ENCODE measurements at places on chromosomes 4 and X. TPM values are rescaled to one million over a fixed set of nuclear protein-coding genes. Genes with fewer than 3 reads are reported as not detected.

DNA sequence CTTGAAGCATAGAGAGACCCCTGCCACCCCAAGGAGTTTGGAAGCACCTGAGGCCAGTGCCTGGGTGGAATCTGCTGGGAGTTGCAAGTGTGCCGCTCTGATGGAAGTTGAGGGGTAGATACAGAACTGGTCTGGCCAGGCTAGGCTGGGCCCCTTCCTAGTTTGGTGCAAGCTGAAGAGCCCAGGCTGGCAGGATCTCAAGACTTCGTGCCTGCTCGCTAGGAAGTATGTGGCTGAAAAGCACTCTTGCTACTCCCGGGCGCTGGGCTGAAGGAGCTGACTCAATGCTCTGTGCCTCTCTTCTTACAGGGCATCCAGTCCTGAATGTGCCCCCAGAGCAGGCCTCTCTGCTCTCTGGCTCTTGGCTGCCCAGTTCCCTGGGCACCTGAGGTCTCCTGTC is 51.7 kb upstream of the PJA1 start:
- DNase-seq, result no peak

- no peak for DNase-seq
Observed at GRCh38 chr4:182897601-182898478, 19.3 kb downstream of the DCTD start.

GRCh38 chr4:55510685-55511084 is 36.0 kb downstream of the CLOCK start:
- DNase-seq, result no peak

DNA sequence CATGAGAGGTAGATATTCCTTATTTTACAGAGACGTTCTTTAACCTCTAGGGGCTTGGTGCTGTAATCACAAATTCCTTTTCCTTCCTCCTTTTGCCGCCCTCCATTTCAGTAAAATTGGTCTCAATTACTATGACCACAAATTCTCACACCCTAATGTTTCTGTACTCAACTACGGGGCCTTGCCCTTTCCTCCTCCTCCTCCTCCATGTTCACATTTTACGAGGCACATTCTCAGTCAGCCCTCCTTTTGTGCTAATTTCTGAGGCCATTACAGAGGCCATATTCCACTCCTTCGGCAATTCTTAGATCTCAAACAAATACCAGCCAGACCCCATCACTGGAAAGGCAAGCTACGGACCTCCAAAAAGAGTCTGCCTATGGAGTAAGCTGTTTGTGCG is 92.1 kb downstream of the SH3KBP1 start:
- no peak for DNase-seq

GRCh38 chr4:166277401-166277800 is 404.4 kb downstream of the TLL1 start:
- no peak for DNase-seq

GRCh38 chrX:137194164-137194563 is 160.4 kb upstream of the GPR101 start:
- no peak for DNase-seq

GRCh38 chr4:95980877-95981360 is 141.0 kb downstream of the PDHA2 start:
- DNase-seq, result no peak

- no peak for DNase-seq
Observed at GRCh38 chrX:11205796-11206195, 87.4 kb upstream of the AMELX start.

DNA sequence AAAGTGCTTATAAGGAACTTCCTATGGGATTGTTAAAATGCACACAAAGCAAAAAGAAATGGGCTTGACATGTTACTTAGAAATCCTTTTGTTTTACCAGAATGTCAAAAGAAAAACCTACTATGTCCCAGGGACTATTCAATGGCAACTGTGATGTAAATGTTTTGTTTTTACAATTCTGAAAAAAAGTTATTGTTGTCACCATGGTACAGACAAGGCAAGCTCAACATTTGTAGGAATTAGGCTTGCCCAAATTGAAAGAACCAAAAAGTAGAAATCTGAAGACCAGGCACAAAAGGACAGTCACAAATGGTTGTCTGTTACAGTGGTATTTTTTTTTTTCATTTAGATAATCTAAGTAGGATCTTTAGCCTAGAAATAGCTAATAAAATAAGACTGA is 638.6 kb downstream of the STPG2 start:
- no peak for DNase-seq

DNA sequence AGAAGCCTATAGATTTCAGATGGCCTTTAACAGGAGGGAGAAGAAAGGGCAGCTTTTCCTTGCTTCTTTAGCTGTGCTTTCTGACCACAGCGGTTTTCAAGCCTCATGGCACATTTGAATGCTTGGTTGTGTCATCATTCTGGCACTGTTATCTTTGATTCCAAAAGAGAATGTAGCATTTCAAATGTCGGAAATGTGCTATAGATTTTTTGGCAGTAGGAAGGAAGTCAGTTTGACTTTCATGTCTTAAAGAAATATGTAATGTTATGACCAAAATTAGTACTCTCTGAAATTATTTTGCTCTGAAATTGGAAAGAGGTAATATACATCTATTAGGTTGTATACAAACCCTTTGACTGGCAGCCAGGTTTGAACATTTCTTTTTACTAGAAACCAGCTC is 171.9 kb downstream of the TENM3 start:
- DNase-seq, result no peak

GRCh38 chr4:22389240-22389870 is 126.5 kb downstream of the ADGRA3 start:
- no peak for DNase-seq

GRCh38 chr4:5825321-5826041 is 67.4 kb downstream of the CRMP1 start:
- DNase-seq, result no peak

DNA sequence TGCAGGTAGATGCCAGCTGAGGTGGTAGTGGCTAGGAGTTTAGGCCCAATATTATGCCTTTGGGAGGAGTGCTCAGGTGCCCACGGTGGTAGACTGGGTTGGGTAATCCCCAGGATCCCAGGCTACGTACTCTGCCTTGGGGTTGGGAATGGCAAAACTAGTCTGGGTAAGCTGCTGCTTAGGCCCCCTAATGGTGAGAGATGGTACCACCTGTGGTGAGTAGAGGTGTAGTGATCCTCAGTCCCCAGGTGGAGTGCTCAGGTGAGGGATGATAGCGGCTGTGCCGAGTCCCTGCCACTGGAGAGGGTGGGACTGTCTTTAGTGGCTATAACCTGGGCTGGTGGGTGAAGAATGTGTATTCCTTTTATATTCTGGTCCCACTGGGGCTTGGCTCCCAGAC is 75.2 kb downstream of the IL1RAPL2 start:
- DNase-seq, result no peak

DNA sequence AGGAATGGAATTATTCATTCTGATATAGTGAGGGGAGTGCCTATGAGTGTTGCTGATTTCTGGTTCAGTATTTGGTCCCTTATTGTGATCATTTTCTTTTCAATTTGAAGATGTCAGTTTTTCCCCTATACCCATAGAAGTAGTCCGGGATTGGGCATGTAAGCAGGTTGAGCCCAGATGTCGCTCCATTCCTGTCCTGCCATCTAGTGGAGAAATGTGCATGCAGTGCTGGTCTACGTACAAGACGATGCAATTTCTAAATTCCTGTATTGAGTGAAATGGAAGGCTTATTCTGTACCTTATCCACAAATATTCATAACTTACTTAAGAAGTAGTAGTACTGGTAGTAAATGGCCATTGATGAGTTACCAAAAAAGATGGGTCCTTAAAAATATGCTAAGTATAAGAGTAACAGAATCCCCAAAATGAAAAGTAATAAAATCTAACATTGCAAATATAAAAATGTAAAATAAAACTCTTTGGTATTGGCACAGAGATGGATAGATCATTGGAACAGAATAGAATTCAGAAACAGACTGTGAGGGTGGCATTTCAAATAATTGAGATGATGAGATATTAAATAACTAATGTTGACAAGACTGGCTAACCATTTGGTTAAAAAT is 60.9 kb downstream of the UGT8 start:
- peak; percentile 10 for DNase-seq

GRCh38 chr4:166308647-166309046 is 435.6 kb downstream of the TLL1 start:
- no peak for DNase-seq

DNA sequence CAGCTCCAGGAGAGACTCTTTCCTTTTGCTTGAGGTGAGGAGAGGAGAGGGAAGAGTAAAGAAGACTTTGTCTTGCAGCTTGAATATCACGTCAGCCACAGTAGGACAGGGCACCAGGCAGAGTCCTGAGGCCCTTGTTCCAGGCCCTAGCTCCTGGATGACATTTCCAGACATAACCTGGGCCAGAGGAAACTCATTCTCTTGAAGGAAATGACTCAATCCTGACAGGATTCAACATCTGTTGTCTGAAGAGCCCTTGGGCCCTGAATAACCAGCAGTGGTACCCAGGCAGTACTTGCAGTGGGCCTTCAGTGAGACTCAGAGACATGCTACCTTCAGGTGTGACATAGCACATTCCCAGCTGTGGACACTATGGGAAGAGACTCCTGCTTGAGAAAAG is 62.8 kb downstream of the FGF16 start:
- no peak for DNase-seq

- DNase-seq, result no peak
Observed at GRCh38 chr4:68316193-68316969, 33.5 kb downstream of the YTHDC1 start.

DNA sequence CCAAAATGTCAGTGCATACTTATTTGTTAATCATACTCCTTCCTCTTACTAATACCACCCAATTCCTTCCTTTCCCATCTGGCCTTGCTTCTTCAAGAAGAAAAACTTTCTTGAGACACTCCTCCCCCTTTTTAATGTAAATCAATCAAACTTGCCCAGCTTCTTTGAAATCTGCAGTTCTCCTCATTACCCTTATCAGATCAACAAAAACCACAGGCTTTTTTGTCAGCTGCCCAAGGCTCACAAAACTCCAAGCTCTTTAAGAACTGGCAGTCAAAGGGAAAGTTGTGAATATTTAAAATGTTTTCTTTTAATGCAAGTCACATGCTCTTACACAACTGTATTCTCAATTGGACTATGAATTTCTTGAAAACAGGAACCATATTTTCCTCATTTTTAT is 11.3 kb upstream of the MYOZ2 start:
- no peak for DNase-seq

DNA sequence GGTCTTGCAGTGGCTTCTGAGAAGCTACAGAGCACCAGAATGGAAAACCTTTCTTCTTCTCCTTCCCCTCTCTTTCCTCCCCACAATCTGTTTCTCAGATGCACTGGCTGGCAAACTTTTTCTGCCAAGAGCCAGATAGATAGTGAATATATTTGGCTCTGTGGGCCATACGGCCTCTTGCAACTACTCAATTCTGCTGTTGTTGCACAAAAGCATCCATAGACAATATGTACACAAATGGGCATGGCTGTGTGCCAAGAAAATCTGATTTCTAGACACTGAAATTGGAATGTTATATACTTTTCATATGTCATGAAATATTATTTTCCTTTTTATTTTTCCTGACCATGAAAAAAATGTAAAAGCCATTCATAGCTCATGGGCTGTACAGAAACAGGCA is 3.1 kb downstream of the PHEX start:
- DNase-seq, result no peak

- DNase-seq, result no peak
Observed at GRCh38 chr4:172042714-172043114, 229.5 kb downstream of the GALNTL6 start.

GRCh38 chr4:18167831-18168230 is 146.3 kb upstream of the LCORL start:
- no peak for DNase-seq

- DNase-seq, result no peak
Observed at GRCh38 chr4:47741200-47741599, 96.7 kb downstream of the CORIN start.

DNA sequence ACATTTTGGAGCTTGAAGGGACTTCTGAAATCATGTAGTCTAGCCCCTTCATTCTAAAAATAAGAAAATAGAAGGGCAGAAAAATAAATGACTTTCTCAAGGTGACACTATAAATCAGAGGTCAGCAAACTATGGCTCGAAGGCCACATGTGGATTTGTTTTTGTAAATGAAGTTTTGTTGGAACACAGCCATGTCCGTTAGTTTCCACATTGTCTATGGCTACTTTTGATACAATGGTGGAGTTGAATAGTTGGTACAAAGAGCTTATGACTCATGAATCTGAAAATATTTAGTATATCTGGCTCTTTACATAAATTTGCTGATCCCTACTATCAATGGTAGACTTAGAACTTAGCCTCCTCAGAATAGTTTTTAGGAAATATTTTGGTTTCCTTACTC is 302.4 kb upstream of the PRPS2 start:
- no peak for DNase-seq

GRCh38 chr4:119725688-119726330 is 97.2 kb upstream of the PDE5A start:
- no peak for DNase-seq

DNA sequence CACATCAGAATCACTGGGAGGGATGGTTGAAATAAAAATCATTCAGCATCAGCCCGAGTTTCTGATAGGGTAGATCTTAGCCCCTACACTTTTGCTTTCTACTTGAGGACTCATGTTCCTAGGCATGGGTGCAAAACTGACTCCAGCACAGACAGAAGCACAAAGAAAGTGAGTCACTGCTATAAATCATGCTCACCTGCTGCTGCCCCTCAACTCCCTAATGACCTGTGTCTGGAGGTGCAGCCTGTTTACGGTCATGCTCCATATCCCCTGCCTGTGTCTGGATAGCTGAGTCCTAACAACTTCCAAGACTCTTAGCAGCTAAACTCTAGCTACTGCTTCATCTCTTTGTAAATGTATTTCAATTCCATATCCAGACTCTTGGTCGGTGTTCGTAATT is 57.8 kb downstream of the ADGRA3 start:
- no peak for DNase-seq

GRCh38 chr4:37236165-37236564 is 8.4 kb upstream of the NWD2 start:
- DNase-seq, result no peak

DNA sequence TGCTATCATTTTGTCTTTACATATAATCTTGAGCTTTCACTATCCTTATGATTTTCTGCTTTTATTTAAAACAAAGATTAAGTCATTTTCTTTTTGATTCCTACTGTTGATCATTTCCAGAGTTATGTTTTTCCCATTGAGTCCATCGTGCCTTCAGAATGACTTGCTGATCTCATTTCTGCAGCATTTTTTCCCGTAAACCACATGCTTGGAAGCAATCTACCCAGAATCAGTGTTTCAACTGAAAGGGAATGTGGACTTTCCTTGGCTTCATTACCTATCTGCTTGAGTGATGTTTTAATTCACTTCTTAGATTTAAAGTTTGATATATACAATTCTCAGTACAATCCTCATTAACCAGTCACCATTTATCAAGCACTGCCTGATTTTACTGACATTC is 192.4 kb upstream of the FSTL5 start:
- DNase-seq, result no peak

The ARHGAP36 gene
- not detected for total RNA-seq

The UGT2A1 gene
- total RNA-seq, result not detected

The TDO2 gene
- not detected for total RNA-seq

The ARHGEF38 gene
- not detected for total RNA-seq

The SLC35A2 gene
- total RNA-seq, result 22.2 TPM

The MAPK10 gene
- total RNA-seq, result not detected

The CT47B1 gene
- not detected for total RNA-seq

The NXF2B gene
- not detected for total RNA-seq

The SPARCL1 gene
- total RNA-seq, result not detected

The STS gene
- total RNA-seq, result 0.39 TPM

The EPHA5 gene
- total RNA-seq, result not detected

The FGF5 gene
- not detected for total RNA-seq
